ENCODE measurements at places on chromosomes 2 and 18.

DNA sequence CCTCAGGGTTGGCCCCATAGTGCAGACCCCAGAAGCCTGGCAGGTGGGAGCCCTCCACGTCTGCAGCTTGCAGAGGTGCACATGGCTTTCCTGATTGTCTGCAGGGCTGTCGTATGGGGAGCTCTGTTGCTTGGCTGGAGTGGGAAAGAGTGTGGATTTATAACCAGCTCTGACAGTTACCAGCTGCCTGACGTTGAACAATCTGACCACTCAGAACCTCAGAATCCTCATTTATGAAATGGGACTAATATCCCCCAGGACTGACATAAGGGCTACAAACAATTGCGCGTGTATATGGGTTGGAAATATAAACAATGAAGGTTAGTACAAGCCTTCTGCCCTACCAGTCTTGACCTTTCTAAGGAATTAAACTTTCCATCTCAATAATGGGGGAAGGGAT is 13.9 kb upstream of the PXDN start:
- no peak for DNase-seq

DNA sequence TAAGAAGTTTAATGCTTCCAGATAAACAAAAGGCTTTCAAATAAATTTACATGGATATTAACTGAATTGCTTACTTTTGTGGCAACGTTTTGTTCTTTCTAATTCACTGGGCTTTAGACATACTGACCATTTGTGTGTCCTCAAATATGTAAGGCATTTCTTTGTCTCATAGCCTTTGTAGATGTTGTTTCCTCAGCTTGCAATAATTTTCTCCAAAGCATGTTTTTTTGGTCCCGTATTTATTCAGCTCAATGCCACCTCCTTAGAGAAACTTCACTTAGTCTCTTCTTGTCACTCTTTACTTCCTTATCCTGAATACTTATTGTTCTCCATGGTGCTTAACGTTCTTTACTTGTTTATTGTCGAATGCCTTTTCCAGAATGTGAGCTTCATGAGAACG is 98.5 kb downstream of the NUP35 start:
- no peak for DNase-seq

GRCh38 chr18:22688877-22689496 is 244.1 kb upstream of the RBBP8 start:
- no peak for DNase-seq

GRCh38 chr2:164967781-164968228 is 12.5 kb upstream of the SLC38A11 start:
- no peak for DNase-seq

Measured in stimulated activated CD4-positive, alpha-beta T cell treated with anti-CD3 and anti-CD28 coated beads, Interleukin-15, amount 100 ng/mL, for 1 hour (primary cell).